WTC11 (cell line): ENCODE measurements at places on chromosomes 4 and X. TPM values are rescaled to one million over a fixed set of nuclear protein-coding genes. Genes with fewer than 3 reads are reported as not detected.

Gene FATE1
- not detected in 3 replicates for total RNA-seq

DNA sequence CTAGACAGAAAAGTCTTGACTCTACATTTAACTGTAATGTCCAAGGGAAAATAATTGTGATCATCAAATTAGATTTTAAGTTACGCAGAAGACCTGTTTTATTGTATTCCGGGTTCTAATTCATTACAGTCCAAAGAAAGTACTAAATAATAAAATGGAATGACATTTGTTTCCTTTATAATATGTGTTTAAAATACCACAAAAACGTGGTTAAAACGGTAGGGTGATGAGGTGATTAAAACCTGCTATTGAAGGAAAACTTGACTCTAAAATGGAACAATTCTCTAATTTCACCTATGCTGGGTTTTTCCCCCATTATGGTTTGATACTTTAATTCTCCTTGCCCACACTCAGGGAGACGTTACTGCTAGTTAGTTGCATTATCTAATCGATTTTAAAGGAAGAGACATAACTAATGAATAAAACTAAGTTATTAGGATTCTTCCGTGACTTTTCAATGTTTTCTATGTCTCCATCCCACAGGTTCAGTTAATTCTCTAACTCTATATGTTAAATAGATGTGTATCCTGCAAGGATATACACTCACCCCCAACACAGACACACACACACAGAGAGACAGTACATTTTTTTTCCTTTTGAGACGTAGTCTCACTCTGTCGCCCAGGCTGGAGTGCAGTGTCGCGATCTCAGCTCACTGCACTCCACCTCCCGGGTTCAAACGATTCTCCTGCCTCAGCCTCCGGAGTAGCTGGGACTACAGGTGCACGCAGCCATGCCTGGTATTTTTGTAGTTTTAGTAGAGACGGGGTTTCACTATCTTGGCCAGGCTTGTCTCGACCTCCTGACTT is 80.8 kb downstream of the GK start:
- DNase-seq, result no peak

Gene JADE3
- total RNA-seq, result 14.6 to 19.2 TPM (median 16.8 TPM) in 3 replicates

GRCh38 chr4:110085131-110085530 is 113.3 kb downstream of the ELOVL6 start:
- no peak for DNase-seq

Gene FAT4
- total RNA-seq, result 6.6 to 10.5 TPM (median 6.8 TPM) in 3 replicates
